T-helper 17 cell (primary cell): ENCODE measurements at places on chromosomes 3 and 15. TPM values are rescaled to one million over a fixed set of nuclear protein-coding genes. Genes with fewer than 3 reads are reported as not detected.
A peak's percentile ranks its signal among the peaks of the same experiment; 100 is the strongest.

- no peaks in the 10 kb centered on the region for H3K36me3 ChIP-seq
- peaks cover 26% of the 10 kb centered on the region for H3K27me3 ChIP-seq
- peaks cover 3% of the 10 kb centered on the region for H3K4me1 ChIP-seq
- H3K4me3 ChIP-seq: no peak overlapping the region
- DNase-seq: no peak
Observed at GRCh38 chr3:69282181-69282580, 103.7 kb downstream of the FRMD4B start.

DNA sequence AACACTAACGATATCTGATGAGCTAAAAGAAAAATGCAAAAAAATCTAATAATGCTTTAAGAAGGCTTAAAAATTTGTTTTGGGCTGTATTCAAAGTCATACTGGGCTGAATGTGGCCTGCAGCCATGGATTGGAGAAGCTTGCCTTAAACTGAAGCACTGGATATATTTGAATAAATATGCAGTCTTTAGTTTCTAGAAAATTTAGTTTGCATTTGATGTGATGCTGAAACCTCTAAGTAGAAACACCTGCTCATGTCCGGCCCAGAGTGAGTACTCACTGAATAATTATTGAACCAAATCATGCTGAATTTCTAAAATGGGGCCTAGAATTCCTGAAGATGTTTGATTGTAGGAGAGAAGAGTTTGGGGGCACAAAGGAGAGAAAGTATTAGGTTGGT, 43.9 kb downstream of the ABHD5 start:
- peaks cover 4% of the 10 kb centered on the region for H3K36me3 ChIP-seq
- no peaks in the 10 kb centered on the region for H3K4me1 ChIP-seq
- no peak for DNase-seq
- peak overlapping the region; percentile 71 for H3K27ac ChIP-seq
- no peaks in the 10 kb centered on the region for H3K27me3 ChIP-seq

DNA sequence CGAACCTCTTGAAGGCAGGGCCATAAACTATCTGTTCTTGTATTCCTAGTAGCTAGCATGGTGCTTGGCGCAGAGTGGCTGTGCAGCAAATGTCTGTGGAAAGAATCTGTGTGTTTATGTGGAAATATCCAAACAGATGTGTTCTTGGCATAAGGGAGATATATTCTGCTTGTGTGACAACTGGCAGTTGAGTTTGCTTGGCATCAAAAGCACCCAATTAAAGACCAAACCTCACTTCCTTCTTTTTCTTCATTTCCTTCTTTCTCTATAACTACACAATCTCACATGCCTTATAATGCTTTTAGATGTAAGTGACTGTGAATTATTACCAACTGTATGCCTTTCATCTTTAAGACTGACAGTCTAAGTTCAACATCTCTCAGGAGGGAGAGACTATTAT, 296.5 kb downstream of the SLC9A9 start:
- no peak overlapping the region for H3K4me3 ChIP-seq
- no peak for DNase-seq
- no peaks in the 10 kb centered on the region for H3K27me3 ChIP-seq
- peaks cover 15% of the 10 kb centered on the region for H3K36me3 ChIP-seq
- no peaks in the 10 kb centered on the region for H3K4me1 ChIP-seq

DNA sequence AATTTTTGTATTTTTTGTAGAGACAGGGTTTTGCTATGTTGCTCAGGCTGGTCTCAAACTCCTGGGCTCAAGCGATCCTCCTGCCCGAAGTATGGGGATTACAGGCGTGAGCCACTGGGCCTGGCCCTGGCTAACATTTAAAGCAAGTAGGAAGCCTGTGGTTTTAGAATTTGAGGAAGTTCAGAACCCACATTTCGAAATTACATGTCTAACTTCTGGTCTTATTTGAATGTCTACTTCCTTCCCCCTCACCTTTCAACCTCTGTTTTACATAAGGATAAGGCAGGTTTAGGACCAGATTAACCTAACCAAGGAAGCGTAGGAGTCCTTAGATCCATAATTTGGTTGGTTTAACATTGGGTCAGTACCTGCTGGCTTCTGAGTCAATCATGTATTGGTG, 120.5 kb upstream of the PROK2 start:
- H3K4me3 ChIP-seq: no peak overlapping the region
- no peak for DNase-seq
- peaks cover 55% of the 10 kb centered on the region for H3K27me3 ChIP-seq
- peaks cover 5% of the 10 kb centered on the region for H3K4me1 ChIP-seq
- peaks cover 2% of the 10 kb centered on the region for H3K36me3 ChIP-seq

TMEM202 gene
- not detected for total RNA-seq

DNA sequence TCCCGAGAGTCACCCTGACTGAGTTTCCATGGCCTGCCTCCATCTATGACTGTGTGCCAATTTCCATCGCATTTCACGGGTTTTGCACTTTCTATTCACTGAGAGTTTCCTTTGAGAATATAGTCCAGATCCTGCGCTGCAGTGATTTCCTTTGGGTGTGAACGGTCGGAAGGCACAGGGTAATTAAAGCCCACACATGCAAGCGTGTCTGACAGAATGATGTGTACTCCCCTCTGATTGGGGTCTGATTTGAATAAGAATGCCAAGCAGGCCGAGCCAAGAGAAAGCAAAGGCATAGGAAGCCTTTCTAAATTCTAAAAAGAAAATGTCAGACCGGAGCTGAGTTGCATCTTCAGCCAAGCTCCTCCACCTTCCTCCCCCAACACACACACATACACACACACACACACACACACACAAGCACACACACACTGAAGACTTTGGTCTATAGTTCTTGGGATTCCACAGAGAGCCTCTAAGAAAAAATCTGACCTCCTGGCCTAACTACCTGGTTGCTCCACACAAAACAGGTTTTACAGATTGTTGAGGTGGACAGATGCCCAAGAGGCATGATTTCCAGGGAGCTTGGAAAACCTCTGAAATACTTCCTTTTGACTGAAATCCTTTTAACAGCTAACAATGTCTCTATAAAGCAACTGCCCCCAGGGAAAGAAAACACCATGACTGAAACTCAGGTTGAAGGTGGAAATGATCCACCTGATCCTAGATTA, 59.7 kb upstream of the LRRN1 start:
- no peaks in the 10 kb centered on the region for H3K27me3 ChIP-seq
- DNase-seq: no peak
- no peaks in the 10 kb centered on the region for H3K36me3 ChIP-seq

ISL2 gene
- total RNA-seq: not detected

DNA sequence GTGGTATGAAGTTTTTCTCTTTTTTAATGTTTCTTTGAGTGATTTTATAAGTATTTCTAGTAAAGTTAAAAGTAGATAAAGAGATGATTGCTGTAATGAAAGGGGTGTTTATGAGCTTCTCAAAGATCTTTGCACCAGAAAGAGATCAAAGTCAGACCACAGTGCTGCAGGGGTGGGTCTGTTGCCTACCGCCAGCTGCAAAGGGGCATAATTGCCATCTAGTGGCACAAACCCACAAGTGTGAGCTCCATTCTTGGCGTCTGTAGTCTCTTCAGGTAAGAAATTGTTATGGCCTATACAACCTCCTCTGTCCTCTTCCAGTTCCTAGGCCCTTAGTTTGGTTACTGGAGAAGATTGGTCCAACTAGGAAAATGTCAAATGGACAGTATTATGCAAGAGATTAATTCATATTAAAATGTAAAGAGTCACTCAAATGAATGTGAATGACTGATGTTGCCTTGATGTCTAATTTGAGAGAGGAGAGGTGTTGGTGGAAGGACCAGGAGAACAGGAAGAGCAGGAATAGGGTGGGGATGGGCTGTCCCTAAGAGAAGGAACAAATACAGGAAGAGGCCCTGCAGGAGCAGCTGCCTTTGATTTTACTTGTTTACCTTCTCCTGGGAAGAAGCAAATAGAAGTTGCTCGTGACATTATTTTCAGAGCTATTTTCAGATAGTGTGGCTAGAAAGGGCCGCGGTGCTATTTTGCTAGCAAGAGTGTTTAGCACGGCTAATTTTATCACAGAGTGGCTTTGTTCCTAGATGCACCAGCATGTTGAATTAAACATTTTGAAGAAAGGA, 53.0 kb upstream of the GSK3B start:
- peaks cover 4% of the 10 kb centered on the region for H3K27me3 ChIP-seq
- H3K36me3 ChIP-seq: no peaks in the 10 kb centered on the region
- no peak overlapping the region for H3K4me3 ChIP-seq
- H3K4me1 ChIP-seq: peaks cover 12% of the 10 kb centered on the region
- DNase-seq: peak; percentile 32
- H3K27ac ChIP-seq: peak overlapping the region; percentile 41

- H3K27me3 ChIP-seq: peaks cover 15% of the 10 kb centered on the region
- no peak for DNase-seq
- H3K36me3 ChIP-seq: peaks cover 5% of the 10 kb centered on the region
- H3K4me3 ChIP-seq: peak overlapping the region; percentile 90
- peak overlapping the region; percentile 97 for H3K27ac ChIP-seq
Observed at GRCh38 chr15:41970456-41970855, 1.9 kb downstream of the EHD4 start.

ZNF774 gene
- total RNA-seq: not detected

GRCh38 chr3:111730143-111730542, 128.9 kb upstream of the PHLDB2 start:
- H3K4me1 ChIP-seq: peaks cover 5% of the 10 kb centered on the region
- DNase-seq: no peak
- no peaks in the 10 kb centered on the region for H3K27me3 ChIP-seq
- no peak overlapping the region for H3K27ac ChIP-seq
- H3K4me3 ChIP-seq: no peak overlapping the region

DNA sequence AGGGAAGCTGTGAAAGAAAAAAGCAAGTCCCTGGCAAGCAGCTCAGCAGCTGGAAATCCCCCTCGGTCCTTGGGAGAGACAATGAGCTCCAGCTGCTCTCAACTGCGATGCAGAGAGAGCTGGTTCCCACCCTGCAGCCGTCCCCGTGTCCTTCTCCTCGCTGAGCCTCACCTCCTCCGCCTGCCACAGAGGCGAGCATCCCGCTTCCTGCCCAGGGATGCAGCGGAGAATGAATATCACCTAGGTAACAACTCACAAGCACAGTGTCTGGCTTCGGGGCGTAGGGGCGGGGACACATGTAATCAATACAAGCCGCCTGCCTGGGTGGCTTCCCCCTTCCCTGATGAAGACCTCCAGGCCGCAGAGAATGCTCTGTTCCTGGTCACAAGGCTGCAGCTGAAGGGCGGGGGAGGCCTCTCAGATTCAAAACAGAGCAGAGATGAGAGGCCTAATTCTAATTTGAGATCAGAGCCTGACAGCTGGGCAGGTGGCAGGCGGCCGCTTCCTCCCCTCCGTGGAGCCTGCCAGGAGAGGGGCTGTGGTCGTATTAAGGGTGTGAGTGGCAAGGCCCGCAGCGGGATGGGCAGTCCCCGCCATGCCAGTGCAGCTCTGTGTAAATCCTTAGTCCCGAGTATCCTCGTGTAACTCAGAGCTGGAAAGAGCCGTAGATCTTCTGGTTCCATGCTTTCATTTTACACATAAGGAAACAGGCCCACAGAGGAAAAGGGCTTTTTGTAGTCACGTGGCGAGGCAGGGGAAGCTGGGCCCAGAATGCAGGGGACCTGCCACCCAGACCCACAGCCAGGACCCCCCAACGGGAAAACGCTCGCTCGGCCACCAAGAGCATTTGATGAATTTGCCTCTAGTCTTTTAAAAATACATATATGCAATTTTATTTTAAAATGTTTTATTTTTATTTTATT, 24.3 kb downstream of the ZDHHC19 start:
- peak overlapping the region; percentile 90 for H3K27ac ChIP-seq
- H3K4me1 ChIP-seq: peaks cover 26% of the 10 kb centered on the region
- H3K4me3 ChIP-seq: peak overlapping the region; percentile 56

ALCAM gene
- 8.4 TPM for total RNA-seq

PXYLP1 gene
- 9.0 TPM for total RNA-seq

WNT7A gene
- total RNA-seq: 14.5 TPM

PRSS50 gene
- total RNA-seq: not detected

NLGN1 gene
- total RNA-seq: not detected
